Activated T-cell treated with anti-CD3 and anti-CD28 coated beads, Interleukin-2, amount 50 U/mL, for 48 hours (primary cell): ENCODE measurements at places on chromosomes 11 and 22.

GRCh38 chr11:126452241-126453101 is 97.0 kb downstream of the ST3GAL4 start:
- DNase-seq: no peak

DNA sequence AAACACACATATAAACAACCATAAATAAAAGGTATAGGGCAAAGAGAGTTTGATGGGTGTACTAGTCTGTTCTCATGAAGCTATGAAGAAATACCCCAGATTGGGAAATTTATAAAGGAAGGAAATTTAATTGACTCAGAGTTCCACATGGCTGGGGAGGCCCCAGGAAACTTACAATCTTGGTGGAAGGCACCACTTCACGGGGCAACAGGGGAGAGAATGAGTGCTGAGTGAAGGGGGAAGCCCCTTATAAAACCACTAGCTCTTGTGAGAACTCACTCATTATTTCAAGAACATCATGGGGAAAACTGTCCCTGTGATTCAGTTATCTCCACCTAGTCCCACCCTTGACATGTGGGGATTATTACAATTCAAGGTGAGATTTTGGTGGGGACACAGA is 385.9 kb upstream of the ANO5 start:
- no peak for DNase-seq

GRCh38 chr11:35182317-35182939 is 43.5 kb downstream of the CD44 start:
- no peak for DNase-seq

DNA sequence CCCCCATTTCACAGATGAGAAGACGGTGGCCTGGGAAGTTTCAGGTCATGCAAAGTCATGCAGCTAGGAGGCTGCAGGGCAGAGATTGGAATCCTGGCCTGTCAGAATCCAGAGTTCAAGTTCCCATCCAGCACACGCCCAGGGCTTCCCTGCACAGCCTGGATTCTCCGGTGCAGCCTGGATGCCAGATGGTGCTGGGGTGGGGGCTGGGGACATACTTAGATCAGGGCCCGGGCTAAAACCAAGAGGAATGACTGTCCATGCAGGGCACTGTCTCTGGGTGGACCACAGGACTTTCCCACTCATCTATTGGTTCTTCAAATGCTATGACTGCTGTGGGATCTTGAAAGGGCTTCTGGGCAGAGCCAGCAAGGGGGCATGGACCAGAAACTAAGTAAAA is 24.6 kb downstream of the LMO1 start:
- no peak for DNase-seq

DNA sequence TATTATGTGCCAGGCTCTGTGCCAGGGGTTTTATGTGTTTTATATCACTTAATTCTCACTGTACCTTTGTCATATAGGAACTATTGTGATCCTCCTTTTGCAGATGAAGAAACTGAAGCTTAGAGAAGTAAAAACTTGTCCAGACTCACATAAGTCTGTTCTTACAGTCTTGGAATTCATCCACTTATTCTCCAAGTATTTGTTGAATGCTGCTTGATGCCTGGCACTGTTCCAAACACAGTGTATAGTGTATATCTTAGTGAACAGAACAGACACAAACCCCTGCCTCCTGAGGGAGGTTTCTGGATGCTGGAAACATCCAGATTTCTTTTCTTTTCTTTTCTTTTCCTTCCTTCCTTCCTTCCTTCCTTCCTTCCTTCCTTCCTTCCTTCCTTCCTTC is 29.0 kb upstream of the FGF3 start:
- no peak for DNase-seq

DNA sequence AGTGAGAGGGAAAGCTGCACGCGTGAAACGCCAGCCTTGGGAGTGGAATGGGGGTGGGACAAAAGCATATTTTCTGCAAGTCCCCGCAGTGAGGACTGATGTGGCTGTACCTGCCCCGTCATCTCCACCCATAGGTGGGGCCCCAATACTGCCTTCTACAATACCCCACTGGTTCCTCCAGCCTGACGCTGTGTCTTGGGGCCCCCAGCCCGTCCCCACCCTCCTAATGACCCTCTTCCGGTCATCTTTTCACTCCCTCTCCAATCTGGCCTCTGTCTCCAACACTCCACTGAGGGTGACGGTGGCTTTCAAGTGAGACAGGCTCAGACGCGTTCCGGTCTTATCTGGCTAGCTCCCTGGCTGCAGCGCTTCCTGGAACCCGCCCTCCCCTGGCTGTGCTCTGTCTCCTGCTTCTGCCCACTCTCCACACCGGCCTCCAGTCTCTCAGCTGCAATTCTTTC is 104.2 kb downstream of the MICAL3 start:
- DNase-seq: no peak

DNA sequence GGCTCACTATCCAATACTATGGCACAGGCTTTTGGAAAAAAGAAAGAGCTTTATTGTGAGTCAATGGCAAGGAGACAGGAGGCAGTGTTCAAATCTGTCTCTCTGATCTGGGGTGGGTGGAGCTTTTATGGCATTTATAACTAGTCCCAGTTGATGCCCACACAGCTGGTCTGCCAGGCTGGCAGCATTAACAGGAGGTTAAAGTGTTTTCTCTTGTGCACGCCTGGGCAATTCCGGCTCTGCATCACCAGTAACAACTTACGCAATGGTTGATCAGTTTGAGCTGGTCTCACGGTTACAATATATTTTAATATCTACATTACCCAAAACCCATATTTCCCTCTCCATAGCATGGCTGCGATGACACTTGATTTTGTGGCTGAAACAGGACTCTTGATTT is 15.1 kb upstream of the SMIM38 start:
- no peak for DNase-seq

GRCh38 chr22:37607010-37607934 is 1.4 kb upstream of the GGA1 start:
- peak; percentile 95 for DNase-seq
